Cardiac muscle cell (in vitro differentiated cells and primary cell): ENCODE measurements at places on chromosomes 13 and 19. TPM values are rescaled to one million over a fixed set of nuclear protein-coding genes. Genes with fewer than 3 reads are reported as not detected.

DNA sequence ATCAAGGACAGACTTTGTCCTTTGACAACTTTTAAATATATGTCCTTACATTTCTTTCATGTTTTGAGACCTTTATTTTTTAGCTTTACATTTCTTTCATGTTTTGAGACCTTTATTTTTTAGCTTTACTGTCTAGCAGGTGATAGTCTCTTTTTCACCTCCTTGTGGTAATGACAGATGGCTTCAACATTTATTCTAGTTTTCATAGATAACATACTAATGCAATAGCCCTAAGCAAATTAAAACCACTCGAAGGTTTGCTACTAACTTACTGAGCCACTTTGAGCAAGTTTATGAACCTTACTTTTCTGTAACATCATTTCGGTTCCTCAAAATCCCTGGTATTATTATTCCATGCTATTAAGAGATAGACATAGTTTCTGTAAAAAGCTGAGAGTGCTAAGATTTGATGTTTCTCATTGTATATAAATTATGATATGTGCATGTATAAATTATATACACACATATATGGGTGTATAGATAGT is 4.5 kb downstream of the DACH1 start:
- H3K4me1 ChIP-seq = no peaks in the 10 kb centered on the region
- no peak overlapping the region for H3K4me3 ChIP-seq
- peaks cover 46% of the 10 kb centered on the region for H3K27me3 ChIP-seq
- no peak for DNase-seq

- no peak overlapping the region for H3K27ac ChIP-seq
- H3K36me3 ChIP-seq = no peaks in the 10 kb centered on the region
- H3K4me1 ChIP-seq = no peaks in the 10 kb centered on the region
- peaks cover 68% of the 10 kb centered on the region for H3K27me3 ChIP-seq
- no peak overlapping the region for H3K4me3 ChIP-seq
Measured at GRCh38 chr19:13089139-13089856, 13.4 kb downstream of the LYL1 start.

GRCh38 chr13:94063096-94063495 is 416.4 kb downstream of the DCT start:
- no peaks in the 10 kb centered on the region for H3K27me3 ChIP-seq
- H3K27ac ChIP-seq = no peak overlapping the region
- H3K4me3 ChIP-seq = no peak overlapping the region

GRCh38 chr19:54317108-54317964 is 4.4 kb upstream of the LILRA5 start:
- no peak for DNase-seq
- H3K36me3 ChIP-seq = no peaks in the 10 kb centered on the region
- no peak overlapping the region for H3K4me3 ChIP-seq
- no peak overlapping the region for H3K27ac ChIP-seq

GRCh38 chr19:2426611-2427428 is 566 bp downstream of the TIMM13 start:
- H3K4me3 ChIP-seq = peak overlapping the region; percentile 86
- H3K36me3 ChIP-seq = peaks cover 14% of the 10 kb centered on the region
- DNase-seq = peak; percentile 42
- no peaks in the 10 kb centered on the region for H3K27me3 ChIP-seq
- H3K4me1 ChIP-seq = peaks cover 8% of the 10 kb centered on the region

GRCh38 chr13:44199627-44200207 is 173.9 kb upstream of the SERP2 start:
- no peak overlapping the region for H3K4me3 ChIP-seq
- DNase-seq = no peak
- no peaks in the 10 kb centered on the region for H3K27me3 ChIP-seq
- no peaks in the 10 kb centered on the region for H3K36me3 ChIP-seq
- peaks cover 35% of the 10 kb centered on the region for H3K4me1 ChIP-seq

DNA sequence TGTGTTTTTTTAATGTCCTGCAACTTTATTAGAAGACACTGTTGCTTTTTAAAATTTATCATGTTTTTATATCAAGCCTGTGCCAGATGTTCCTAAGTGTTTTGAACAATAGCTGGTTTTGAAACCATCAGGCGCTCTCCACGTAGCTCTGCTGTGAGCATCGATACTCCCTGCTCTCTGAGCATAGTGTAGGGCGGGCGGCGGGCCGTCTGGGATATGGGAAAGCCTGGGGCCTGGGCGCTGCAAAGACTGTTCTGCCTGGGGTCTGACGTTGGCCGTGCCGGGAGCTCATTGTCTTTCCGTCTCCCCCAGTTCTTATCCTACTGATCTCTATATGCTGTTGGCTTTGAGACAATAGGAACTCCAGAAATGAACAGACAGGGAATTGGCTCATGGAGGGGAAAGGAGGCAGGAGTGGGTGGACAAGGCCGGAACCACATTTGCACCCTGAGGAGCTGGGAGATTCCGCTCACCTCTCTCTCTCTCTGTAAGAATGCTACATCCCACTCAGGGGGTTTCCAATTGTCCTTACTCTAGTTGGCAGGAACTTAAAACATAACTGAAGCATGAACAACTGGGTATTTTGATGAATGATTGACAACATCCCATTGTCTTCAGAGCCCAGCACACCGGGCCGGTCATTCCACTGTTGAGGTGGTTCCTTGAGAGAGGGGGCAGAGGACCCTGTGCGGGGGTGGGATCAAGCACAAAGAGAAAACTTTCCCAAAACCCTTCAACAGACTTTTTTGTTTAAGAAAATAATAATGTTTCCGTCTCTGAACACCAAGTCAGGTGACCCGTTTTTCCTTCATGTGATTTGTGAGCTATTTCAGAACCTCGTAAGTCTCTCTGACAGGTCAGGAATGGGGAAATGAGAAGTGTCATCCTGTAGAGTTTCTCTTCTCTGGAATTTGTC is 64.7 kb downstream of the COL4A2 start:
- H3K4me1 ChIP-seq = peaks cover 37% of the 10 kb centered on the region
- H3K27ac ChIP-seq = peak overlapping the region; percentile 25
- H3K27me3 ChIP-seq = no peaks in the 10 kb centered on the region
- no peaks in the 10 kb centered on the region for H3K36me3 ChIP-seq
- no peak overlapping the region for H3K4me3 ChIP-seq
- DNase-seq = peak; percentile 44

GRCh38 chr13:89496478-89496877 is 1825.3 kb downstream of the SLITRK5 start:
- H3K27me3 ChIP-seq = no peaks in the 10 kb centered on the region
- H3K27ac ChIP-seq = no peak overlapping the region
- H3K4me1 ChIP-seq = peaks cover 11% of the 10 kb centered on the region
- no peak overlapping the region for H3K4me3 ChIP-seq

DNA sequence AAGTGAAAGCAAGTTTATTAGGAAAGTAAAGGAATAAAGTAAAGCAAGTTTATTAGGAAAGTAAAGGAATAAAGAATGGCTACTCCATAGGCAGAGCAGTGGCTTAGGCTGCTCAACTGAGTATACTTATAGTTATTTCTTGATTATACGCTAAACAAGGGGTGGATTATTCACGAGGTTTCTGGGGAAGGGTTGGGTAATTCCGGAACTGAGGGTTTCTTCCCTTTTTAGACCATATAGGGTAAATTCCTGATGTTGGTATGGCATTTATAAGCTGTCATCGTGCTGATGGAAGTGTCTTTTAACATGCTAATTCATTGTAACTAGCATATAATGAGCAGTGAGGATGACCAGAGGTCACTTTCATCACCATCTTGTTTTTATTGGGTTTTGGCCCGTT is 194.3 kb downstream of the DLEU7 start:
- H3K27ac ChIP-seq = no peak overlapping the region
- H3K27me3 ChIP-seq = no peaks in the 10 kb centered on the region
- DNase-seq = no peak
- H3K4me3 ChIP-seq = no peak overlapping the region
- no peaks in the 10 kb centered on the region for H3K36me3 ChIP-seq

- H3K27me3 ChIP-seq = no peaks in the 10 kb centered on the region
- DNase-seq = no peak
- H3K27ac ChIP-seq = no peak overlapping the region
- H3K4me3 ChIP-seq = no peak overlapping the region
Measured at GRCh38 chr19:19948800-19949199, 48.1 kb downstream of the ZNF93 start.

GRCh38 chr13:107277911-107278310 is 710.0 kb upstream of the ARGLU1 start:
- no peaks in the 10 kb centered on the region for H3K27me3 ChIP-seq
- H3K4me3 ChIP-seq = no peak overlapping the region
- DNase-seq = no peak
- no peaks in the 10 kb centered on the region for H3K4me1 ChIP-seq

- no peaks in the 10 kb centered on the region for H3K36me3 ChIP-seq
- H3K27ac ChIP-seq = no peak overlapping the region
- H3K4me3 ChIP-seq = no peak overlapping the region
- DNase-seq = no peak
Measured at GRCh38 chr13:113939129-113939943, 34.5 kb downstream of the C13orf46 start.

GRCh38 chr19:49712397-49712859 is 21.5 kb downstream of the CPT1C start:
- H3K36me3 ChIP-seq = no peaks in the 10 kb centered on the region
- H3K27me3 ChIP-seq = no peaks in the 10 kb centered on the region
- DNase-seq = no peak
- no peak overlapping the region for H3K27ac ChIP-seq

DNA sequence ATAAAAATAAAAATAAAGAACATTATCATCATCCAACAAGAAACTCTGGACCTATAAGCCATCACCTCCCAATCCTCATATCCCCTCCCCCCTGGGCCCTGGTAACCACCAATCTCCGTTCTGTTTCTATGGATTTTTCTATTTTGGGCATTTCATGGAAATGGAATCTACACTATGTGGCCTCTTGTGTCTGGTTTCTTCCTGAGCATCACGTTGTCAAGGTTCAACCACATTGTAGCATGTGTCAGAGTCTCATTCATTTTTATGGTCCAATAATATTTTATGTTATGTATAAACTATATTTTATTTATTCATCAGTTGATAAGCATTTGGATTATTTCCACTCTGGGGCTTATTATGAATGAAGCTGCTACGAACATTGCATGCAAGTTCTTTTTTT is 26.9 kb downstream of the SULT2B1 start:
- H3K27ac ChIP-seq = no peak overlapping the region
- no peaks in the 10 kb centered on the region for H3K36me3 ChIP-seq
- no peak overlapping the region for H3K4me3 ChIP-seq
- H3K4me1 ChIP-seq = no peaks in the 10 kb centered on the region

DNA sequence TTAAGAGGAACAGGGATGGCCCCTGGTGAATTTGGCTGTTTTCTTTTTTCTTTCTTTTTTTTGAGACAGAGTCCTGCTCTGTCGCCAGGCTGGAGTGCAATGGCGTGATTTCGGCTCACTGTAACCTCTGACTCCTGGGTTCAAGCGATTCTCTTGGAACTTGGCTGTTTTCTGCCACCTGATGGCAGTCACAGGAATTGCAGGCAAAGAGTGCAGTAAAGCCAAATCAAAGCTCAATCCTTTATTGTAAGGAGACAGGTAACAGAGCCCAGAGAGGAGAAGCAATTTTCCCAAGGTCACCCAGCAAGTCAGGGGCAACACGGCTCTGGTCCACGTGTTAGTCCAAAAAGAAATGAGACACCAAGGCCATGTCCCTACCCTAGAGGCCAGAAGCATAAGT is 6.2 kb downstream of the TINCR start:
- no peak overlapping the region for H3K4me3 ChIP-seq
- H3K27ac ChIP-seq = no peak overlapping the region
- H3K4me1 ChIP-seq = no peaks in the 10 kb centered on the region

GRCh38 chr13:19068691-19069090 is 112.9 kb downstream of the TUBA3C start:
- H3K4me1 ChIP-seq = no peaks in the 10 kb centered on the region
- H3K27me3 ChIP-seq = no peaks in the 10 kb centered on the region
- DNase-seq = no peak
- no peak overlapping the region for H3K27ac ChIP-seq
- H3K36me3 ChIP-seq = no peaks in the 10 kb centered on the region

DNA sequence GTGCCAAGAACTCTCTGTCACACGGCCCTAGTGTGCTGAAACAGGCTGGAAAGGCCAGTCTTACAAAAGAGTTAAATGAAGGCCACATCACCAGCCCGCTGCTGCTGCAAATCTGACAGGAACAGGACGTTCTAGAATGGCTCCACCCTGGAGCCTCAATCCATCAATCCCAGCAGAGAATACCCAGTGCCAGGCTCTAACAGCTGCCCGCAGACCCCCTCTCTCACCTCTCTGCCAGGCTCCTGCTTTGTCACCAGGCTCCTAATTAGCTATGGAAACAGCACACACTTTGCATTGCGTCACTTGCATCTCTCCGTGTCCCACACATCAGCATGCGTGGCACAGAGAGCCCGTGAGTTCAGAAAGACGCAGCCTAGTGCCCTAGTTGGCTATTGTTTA is 314.1 kb downstream of the FOXO1 start:
- no peak overlapping the region for H3K4me3 ChIP-seq
- peaks cover 13% of the 10 kb centered on the region for H3K4me1 ChIP-seq
- H3K36me3 ChIP-seq = no peaks in the 10 kb centered on the region
- no peaks in the 10 kb centered on the region for H3K27me3 ChIP-seq
- no peak overlapping the region for H3K27ac ChIP-seq

- H3K27me3 ChIP-seq = no peaks in the 10 kb centered on the region
- no peaks in the 10 kb centered on the region for H3K36me3 ChIP-seq
Measured at GRCh38 chr13:61670384-61671161, 254.9 kb upstream of the PCDH20 start.

DNA sequence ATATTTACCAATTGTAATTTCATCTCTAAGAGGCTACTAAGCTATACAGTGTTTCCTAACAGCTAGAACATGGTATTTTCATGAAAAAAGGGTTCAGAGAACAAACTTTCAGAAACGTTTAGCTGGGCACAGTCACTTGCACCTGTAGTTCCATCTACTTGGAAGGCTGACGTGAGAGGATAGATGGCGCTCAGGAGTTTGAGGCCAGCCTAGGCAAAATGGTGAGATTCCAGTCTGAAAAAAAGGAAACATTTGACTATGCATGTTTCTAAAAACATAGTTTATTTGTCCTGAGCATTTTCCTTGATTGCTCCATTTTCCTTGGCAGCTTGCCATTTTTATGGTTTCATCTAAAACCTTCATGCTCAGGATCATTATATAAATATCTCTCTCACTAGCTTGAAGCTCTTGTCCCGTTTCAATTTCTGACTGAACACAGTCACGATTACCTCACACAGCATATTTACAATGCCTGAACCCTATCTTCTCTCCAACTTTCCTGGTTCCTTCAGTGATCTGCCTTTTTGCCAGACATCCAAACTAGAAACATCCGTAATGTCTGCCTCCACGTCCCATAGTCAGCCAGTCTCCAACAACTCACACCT is 200.8 kb downstream of the RGCC start:
- no peaks in the 10 kb centered on the region for H3K27me3 ChIP-seq
- H3K36me3 ChIP-seq = no peaks in the 10 kb centered on the region
- H3K4me1 ChIP-seq = no peaks in the 10 kb centered on the region
- DNase-seq = peak; percentile 76

DNA sequence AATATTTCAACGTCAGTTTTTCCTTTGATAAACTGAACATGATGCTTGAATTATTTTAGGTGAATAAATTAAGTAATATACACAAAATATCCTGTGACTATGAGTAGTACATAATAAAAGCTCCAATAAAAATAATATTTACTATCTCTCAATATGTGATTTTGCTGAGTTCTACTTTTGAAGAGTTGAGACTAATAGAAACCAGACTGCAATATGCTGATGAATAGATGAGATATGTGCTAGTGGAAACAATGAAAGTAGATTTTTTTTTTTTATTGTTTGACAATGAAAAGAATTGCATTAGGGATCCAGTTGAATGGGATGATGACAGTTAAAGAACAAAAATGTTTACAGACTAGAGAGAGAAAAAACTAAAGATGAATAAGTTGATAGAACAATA is 16.4 kb upstream of the PCDH20 start:
- no peak overlapping the region for H3K4me3 ChIP-seq
- H3K4me1 ChIP-seq = no peaks in the 10 kb centered on the region
- no peak for DNase-seq
- H3K36me3 ChIP-seq = no peaks in the 10 kb centered on the region
- H3K27ac ChIP-seq = no peak overlapping the region
- H3K27me3 ChIP-seq = no peaks in the 10 kb centered on the region

The C19orf47 gene
- total RNA-seq = 16.4 and 35.7 TPM in 2 replicates

The C1QTNF9B gene
- total RNA-seq = 0.33 TPM in 1 of 2 replicates, not detected in the other

The EID2B gene
- total RNA-seq = 9.5 and 17.5 TPM in 2 replicates

The ZNF264 gene
- 29.1 and 50.5 TPM in 2 replicates for total RNA-seq

The C19orf81 gene
- 23.5 and 36.8 TPM in 2 replicates for total RNA-seq

The HNRNPA1L2 gene
- 5.0 and 6.1 TPM in 2 replicates for total RNA-seq
